ENCODE measurements at places on chromosomes 2 and 18.
A peak's percentile ranks its signal among the peaks of the same experiment; 100 is the strongest.

DNA sequence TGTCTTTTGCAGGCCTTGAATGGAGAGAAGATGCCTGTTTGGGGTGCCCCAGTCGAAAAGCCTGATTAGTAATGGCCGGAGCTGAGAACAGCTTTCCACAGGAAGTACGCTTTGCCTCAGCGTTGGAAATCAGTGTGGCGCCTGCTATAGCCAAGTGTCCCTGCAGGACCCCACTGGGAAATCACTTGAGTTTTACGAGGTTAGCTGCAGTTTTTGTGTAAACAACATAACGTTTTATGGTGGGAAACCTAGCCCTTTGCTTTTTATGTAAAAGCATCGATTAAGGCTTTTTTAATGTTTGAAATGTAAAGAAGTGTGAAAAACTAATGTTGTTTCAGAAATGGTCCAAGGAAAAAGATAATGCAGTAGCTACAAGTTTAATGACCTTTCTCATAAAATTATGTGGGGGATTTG, 234.2 kb downstream of the TTC32 start:
- no peak for DNase-seq

DNA sequence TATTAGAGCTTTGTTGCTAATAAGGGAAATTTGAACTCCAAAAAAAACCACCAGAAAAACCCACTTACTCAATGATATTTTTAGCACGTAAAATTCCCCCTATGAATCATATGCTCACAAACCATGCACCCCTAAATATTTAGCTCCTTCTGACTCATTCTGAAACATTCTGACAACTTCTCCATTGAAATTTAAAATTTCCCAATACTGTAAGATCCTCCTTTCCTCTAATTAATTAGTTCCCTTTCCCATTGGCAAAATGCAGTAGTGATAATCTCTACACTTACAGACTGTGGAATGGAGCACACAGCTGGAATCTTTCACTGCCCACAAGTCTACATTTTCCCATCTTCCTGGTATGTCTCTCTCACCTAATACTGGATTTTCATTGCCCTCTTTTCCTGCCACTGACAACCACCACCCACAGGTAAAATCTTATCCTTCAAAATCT, 215.8 kb upstream of the ACVR2A start:
- no peak for DNase-seq

- no peak for DNase-seq
Observed at GRCh38 chr2:240298803-240299709, 136.4 kb upstream of the GPC1 start.

- DNase-seq = no peak
Observed at GRCh38 chr2:151845481-151845880, 17.3 kb upstream of the ARL5A start.

- DNase-seq = no peak
Observed at GRCh38 chr18:3256693-3257626, 5.0 kb upstream of the MYL12B start.

GRCh38 chr2:200449149-200449548, 60.7 kb downstream of the KCTD18 start:
- DNase-seq = no peak

GRCh38 chr18:51425475-51425874, 228.0 kb upstream of the MEX3C start:
- DNase-seq = peak; percentile 6

DNA sequence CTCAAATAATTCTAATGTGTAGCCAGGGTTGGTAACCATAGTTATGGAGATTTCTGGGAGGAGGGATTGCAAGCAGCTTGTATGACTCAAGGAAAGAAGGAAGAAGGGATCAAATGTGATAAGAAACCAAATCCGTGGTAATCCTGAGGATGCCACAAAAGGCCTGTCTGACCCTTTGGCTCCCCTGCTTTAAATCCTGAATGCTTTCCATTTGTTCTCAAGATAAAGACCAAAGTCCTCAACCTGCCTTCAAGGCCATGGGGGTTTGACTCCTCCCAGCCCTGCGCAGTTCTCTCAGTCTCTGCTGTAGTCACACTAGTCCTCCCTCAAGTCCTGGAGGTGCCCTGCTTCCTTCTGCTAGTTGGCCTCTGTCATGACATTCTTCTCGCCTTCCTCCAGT, 74.0 kb downstream of the SUMO1 start:
- DNase-seq = no peak

GRCh38 chr2:217061916-217062505, 202.1 kb upstream of the TNP1 start:
- no peak for DNase-seq

- DNase-seq = no peak
Observed at GRCh38 chr2:76187415-76187814, 476.7 kb upstream of the GCFC2 start.

DNA sequence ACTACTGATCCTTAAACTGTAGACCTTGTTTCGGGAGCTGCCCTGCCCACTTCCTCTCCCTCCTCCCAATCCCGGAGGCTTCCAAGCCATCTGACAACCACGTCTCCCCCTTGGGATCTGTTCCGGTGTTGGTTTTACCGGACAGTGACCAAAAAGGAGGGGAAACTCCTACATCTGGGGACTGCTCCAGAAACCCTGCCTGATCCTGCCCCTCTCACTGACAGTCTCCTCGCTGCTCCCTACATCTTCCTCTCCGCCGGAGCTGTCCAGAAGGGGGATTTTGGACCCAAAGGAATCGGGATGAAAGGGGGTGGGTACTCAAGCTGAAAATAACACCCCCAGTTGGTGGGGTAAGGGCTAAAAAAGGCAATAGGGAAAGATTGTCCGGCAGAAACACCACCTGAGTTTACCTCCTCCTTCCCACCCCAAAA, 1.5 kb downstream of the INO80D start:
- DNase-seq = no peak

GRCh38 chr2:172196768-172197431, 94.2 kb upstream of the DLX2 start:
- DNase-seq = no peak
